ENCODE measurements at places on chromosomes 5 and 9.

- no peak for DNase-seq
Observed at GRCh38 chr5:16492398-16493140, 27.0 kb upstream of the ZNF622 start.

DNA sequence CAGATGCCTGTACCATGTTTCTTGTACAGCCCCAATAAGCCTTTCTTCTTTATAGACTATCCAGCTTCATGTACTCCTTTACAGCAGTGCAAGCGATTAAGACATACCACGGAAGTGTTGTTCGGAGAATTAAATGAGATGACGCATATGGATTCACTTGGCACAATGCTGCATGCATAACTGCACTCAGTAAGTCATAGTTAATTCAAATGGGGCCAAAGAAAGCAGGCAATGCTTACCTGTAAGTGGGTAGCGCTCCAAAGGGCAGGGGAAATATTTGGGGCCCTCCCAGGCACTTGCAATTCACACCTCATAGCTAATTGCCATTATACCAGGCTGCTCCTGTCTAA lies 7.7 kb upstream of the ADRA1B start:
- no peak for DNase-seq

DNA sequence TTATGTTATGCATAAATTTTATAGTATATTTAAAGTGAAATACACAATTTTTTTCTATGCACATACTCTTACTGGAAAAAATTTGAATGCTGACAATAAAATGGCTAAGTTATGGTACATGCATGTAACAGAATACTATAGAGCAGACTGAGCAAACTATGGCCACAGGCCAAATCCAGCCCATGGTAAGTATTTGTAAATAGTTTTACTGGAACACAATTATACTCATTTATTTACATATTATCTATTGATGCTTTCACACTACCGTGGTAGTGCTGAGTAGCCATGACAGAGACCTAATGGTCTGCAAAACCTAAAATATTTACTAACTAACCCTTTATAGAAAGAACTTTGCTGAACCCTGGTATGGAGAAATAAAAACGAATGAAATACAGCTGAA lies 45.7 kb downstream of the TEX10 start:
- DNase-seq: no peak

DNA sequence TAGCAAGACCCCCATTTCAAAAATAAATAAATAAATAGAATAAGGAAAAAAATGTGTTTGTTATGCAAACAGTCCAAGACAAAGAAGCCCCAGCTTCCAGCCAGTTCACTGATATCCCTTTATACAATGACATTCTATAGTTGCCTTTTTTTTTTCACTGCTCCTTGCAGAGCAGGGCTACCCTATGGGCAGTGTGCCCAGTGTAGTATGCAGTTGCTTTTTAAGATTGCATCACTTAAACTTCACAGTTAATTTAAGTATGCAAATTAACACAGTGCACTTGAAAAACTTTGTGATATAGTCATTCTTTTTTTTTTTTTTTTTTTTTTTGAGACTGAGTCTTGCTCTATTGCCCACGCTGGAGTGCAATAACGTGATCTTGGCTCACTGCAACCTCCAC lies 40.8 kb upstream of the ARRDC3 start:
- DNase-seq: no peak

- no peak for DNase-seq
Observed at GRCh38 chr5:112862085-112862484, 998 bp downstream of the SRP19 start.

DNA sequence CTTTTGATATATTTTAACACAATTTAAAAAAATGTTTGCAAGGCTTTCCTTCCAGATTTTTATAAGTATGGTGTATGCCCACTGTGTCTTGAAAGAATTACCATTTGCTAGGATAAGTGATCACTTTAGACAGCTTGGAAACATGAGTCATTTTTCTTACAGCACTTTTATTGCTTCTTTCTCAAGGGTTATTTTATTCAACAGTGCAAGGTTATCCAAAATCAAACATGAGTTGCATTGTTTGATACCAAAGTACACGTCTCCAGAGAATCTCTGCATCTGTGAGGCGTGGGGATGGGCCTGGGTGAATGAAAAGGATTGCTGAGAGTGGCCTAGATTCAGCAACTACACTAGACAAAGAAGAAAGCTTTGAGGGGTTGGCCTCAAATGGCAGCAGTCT lies 329.6 kb downstream of the ADAMTS6 start:
- DNase-seq: no peak

DNA sequence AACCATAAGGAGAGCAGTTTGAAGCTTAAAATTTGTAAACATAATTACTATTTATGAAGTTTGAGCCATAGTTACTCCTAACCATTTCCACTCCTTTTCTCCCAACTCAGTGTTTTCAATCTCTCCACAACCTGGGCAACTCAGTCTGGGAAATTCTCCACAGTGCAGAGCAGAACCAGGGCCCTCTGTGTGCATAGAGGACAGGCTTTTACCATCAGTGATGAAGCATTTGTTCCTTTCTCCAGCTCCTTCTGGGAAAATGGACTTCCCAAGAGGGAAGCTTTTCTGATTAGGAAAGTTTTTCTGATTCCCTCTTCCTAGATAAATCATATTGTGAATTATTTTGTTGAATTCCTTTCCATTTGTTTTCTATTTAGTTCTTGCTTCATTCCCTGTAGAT lies 132.3 kb upstream of the MPDZ start:
- no peak for DNase-seq

GRCh38 chr9:36023260-36024048 lies 13.3 kb upstream of the RECK start:
- DNase-seq: peak; percentile 22

- DNase-seq: no peak
Observed at GRCh38 chr5:92641031-92641962, 939.7 kb downstream of the NR2F1-AS1 start.

DNA sequence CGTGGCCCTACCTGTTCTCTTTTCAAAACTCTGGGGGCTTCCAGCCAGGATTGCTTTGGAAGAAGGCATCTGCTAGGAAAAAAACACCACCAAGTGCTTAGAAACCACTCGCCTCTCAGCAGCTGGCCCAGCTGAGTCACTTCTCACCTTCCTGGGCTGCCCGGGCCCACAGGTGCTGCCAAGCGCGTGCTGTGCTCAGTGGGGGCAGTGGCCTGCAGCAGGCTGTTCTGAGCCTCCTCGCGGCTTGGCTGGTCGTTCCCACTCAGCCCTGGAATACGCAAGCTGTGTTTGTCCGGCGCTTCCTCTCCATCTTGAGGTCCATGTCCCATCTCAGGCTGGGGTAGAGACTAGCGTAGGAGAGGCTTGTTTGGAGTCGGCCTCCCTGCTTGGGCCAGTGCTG lies 102.5 kb upstream of the FCN2 start:
- no peak for DNase-seq

GRCh38 chr9:15182101-15182551 lies 124.9 kb downstream of the TTC39B start:
- DNase-seq: no peak

Measured in thoracic aorta (tissue), 2 donors.